ENCODE measurements at places on chromosomes 4 and X.

- DNase-seq, result no peak
Measured at GRCh38 chrX:154125391-154126040, 18.5 kb upstream of the OPN1LW start.

DNA sequence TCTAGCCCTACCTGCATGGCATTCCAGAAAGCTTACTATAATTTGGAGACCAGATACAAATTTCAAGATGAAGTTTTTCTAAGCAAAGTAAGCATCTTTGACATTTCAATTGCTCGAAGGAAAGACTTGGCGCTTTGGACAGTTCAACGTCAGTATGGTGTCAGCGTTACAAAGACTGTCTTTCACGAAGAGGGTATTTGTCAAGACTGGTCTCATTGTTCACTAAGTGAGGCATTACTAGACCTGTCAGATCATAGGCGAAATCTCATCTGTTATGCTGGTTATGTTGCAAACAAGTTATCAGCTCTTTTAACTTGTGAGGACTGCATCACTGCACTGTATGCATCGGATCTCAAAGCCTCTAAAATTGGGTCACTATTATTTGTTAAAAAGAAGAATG, 17.6 kb downstream of the THAP9 start:
- DNase-seq, result no peak

DNA sequence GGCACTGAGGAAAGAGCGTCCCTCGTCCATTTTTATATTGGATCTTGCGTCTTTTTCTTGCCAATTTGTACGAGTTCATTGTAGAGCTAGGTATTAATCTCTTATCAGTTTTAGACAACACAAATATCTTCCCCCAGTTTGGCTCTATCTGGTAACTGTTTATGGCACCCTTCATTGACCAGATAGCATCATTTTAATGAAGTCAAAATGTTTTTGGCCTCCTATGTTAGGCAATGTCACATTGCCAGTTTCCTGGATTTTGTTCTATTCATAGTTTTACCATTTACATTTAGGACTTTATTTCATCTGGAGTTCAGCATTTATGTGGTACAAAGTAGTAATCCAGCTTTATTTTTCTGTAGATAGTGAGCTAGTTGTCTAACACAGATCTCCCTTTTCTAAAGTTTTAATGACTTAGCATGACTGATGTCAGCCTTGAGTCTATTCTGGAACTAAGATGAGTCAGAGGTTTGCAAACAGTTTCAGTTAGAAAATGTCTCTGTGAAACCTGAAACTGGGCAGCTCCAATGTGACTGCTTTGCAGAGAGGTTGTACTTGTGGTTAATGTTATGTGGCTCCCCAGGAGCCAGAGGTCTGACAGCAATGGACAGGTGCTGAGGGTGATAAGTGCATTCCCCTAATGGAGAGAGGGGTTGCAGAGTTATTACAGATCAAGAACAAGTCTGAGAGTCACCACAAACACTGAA, 5.3 kb upstream of the STBD1 start:
- peak; percentile 89 for DNase-seq

GRCh38 chrX:131237363-131237762, 51.7 kb downstream of the IGSF1 start:
- DNase-seq, result no peak

GRCh38 chr4:118816538-118817177, 19.3 kb downstream of the SEC24D start:
- no peak for DNase-seq

DNA sequence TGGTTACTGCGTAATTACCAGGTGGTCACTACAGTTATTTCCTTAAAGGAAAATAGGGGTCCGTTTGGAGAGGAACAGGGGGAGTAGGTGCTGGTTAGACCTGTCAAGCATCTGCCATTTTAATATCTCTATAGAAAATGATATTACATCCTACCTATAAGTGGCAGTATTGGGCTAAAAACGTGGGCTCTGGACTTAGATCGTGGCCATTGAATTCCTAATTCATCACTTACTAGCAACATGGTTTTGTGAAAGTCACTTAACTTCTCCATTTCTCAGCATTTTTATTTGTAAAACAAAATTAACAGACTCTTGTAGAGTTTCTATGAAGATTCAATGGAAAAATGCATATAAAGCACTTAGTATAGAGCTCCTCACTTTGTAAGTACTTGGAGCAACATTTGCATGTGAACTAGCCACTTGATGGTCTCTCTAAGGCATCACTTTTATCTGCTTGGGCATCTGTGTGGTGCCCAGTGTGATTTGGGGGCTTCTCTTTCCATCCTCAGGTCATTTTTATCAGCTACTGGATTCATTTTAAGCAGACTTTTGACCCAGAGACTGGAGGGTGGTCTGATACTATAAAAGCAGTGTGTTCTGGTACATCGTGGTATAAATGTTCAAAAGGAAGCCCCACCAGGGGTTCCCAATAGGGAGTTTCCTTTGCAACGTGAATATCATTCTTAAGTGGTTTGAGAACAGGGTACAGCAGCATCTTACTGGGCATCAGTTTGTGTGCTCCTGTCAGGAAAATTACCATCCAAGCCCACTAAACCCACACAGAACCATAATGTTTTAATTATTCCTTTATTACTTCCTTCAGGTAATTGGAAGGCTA, 42.7 kb upstream of the RASSF6 start:
- peak; percentile 78 for DNase-seq

GRCh38 chr4:81429031-81429430, 42.7 kb downstream of the RASGEF1B start:
- no peak for DNase-seq

DNA sequence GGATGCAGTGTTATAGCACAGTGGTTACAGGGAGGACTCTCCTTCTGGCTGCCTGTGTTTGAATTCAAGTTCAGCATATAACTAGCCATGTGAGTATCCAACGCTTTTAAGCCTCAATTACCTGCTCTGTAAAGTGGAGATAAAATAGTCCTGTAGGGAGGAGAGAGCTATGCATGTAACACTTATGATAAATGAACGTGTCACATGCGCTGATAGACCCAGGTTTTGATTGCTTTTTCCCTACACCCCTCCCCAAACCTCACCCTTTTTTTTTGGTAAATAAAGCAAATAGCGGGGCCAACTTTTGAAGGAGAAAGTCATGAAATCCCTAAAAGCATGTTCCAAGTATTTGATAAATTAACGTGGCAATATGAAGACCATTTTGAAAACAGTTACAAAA, 20.4 kb upstream of the AMELX start:
- no peak for DNase-seq

- no peak for DNase-seq
Measured at GRCh38 chr4:47374477-47374876, 89.0 kb downstream of the COMMD8 start.

- no peak for DNase-seq
Measured at GRCh38 chr4:145679991-145680455, at the start of gene C4orf51. C4orf51 (plus strand) TSS chr4:145680146; CDS start chr4:145680204, 58 bp downstream.

DNA sequence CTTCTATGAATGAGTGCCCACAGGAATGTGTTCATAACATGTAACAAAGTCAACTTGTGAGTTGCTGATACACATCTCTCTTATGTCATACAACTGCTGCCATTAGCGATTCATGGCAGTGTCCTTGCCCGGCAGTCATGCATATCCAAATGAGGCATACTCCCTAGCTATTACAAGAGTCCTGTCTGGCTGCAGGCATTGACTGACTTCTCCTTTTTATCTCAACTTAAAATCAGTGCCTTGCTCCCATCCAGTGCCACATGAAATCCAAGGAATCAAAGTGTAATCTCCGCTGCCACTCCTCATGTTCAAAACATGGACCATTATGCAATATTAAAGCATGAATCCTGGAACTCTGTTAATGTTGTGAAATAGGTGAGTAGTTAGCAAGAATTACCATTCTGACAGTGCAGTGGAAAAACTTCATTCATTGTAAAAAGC, 348.9 kb upstream of the FTHL17 start:
- no peak for DNase-seq

DNA sequence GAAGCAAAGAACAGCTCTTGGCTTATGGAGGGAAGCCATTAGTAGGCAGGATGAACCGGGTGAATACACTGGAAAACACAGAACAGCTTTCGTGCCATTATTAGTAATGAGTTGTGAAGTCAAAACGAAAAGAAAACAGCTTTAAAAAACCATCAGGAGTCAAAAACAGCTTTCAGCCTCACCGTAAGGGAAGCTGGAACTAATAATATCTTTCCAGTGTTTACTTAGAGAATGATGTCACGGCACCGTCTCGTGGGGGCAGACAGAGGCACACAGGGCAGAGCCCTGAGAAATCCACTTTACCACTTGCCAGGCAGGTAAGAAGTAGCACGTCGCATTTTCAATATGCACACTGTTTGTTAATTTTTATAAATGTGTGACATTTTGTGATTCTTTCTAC, 37.9 kb upstream of the HMX1 start:
- DNase-seq, result no peak

GRCh38 chrX:138082896-138083295, 517.0 kb downstream of the ZIC3 start:
- no peak for DNase-seq

DNA sequence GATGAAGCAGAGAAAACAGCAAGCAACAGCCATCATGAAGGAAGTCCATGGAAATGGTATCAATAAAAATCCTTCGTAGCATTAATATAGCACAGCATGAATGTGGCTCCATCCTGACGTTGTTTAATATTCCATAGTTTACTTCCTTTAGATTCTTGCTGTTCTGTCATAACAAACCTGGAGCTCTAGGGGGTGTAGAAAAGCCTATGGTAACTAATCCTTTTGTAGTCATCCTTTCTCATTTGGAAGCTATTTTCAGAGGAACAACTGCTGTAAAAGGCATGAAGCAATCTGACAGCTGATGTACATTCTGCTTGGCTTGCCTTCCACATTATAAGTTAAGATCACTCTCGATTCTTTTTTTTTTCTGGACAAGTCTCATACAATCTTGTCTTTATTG, 914 bp downstream of the MYOZ2 start:
- peak; percentile 3 for DNase-seq

- no peak for DNase-seq
Measured at GRCh38 chr4:8862334-8862733, 9.3 kb downstream of the HMX1 start.

DNA sequence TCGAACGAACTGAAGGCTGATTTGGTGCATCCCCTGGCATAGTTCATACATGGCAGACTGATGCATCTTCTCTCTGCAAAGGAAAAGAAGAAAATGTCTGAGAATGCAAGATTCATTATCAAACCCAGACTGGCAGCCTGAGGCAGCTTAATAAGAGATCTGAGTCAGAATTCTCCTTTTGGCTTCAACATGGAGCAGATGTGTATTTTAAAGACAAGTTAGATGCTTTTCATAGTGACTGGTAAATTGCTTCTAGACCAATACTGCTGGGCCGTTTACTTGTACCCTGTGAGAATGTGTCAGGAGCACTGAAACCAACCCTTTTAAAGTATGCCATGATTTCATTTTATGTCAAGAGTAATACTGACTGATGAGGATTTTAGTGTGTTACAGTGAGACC, 322.0 kb downstream of the NR3C2 start:
- DNase-seq, result no peak

DNA sequence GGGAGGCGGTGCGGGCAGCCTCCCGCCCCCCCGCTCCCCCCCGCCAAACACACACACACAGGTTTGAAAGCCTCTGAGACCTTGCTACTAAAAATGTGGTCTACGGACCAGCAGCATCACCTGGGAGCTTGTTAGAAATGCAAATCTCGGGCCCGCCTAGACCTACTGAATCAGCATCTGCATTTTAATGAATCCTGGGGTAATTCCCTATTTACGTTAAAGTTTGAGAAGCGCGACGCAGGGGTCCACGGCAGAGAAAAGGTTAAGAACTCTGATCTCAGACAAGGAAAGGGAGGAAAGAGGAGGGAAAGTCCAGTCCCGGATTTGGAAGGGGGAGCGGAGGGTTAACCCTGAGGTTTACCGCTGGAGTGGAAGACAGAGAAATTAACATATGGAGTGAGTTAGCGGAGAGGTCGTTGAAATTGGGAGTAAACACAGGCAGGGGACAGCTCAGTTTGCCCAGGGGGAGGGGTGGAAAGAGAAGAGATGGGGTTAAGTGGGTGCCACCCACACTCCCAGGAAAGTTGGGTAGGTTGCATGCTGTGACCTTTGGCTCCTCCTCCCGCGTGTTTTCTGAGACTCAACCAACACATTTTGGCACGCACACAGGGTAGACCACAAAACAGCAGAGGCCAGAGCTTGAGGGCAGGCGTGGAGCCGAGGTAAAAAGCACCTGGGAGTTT, 483.6 kb downstream of the BCOR start:
- no peak for DNase-seq

GRCh38 chr4:118849867-118850487, 14.1 kb upstream of the SEC24D start:
- no peak for DNase-seq

DNA sequence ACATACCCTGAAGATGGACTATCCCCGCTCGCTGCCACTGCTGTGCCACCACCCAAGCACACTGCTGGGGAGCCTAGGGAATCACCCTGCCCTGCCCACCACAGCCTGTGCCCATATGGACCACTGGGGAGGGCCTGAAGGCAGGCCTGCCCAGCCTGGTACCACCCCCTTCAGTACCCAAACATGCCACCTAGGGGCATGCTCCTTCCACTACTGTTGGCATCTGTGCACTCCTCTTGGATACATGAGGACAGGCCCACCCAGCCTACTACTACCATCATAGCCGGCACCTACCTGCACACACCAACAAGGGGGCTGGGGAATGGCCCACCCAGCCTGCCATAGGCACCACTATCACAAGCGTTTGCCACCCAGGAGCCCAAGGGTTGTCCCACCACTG, 30.1 kb upstream of the PRDX4 start:
- DNase-seq, result no peak

GRCh38 chr4:81874661-81875515, 403.2 kb upstream of the RASGEF1B start:
- DNase-seq, result no peak

DNA sequence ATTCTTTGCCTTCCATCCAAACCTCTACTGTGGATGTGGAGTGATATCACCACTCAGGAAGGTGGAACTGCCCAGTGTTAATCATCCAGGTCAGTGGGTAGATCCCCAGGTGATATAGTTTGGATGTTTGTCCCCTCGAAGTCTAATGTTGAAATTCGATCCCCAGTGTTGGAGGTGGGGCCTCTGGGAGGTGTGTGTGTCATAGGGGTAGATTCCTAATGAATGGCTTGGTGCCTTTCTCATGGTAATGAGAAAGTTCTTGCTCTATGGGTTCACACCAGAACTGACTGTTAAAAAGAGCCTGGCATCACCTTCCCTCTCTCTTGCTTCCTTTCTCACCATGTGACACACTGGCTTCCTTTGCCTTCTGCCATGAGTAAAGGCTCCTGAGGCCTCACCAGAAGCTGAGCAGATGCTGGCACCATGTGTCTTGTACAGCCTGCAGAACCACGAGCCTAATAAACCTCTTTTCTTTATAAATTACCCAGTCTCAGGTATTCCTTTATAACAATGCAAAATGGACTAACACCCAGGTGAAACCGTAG, 6.8 kb upstream of the SOWAHB start:
- DNase-seq, result no peak

- no peak for DNase-seq
Measured at GRCh38 chr4:123421937-123422781, 25.6 kb downstream of the SPRY1 start.

- DNase-seq, result peak; percentile 64
Measured at GRCh38 chrX:38898261-38898660, 97.0 kb downstream of the MID1IP1 start.

DNA sequence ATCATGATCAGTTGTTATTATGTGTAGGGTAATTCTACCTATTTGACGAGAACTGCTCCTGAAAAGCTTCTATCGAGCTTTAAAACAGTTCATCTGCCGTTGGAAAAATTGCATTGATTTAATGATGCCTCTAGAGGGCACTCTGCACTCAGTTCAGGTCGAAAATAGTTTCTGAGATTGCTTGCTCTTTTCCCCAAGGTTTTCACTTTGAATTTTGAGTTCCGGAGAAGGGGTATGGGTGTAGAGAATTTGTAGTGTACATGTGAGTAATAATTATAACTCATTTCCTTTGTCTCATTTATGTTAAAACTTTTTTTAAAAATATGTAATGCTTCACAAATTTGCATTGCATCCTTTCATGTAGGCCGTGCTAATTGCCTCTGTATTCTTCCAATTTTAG, 28.4 kb upstream of the TNIP3 start:
- DNase-seq, result peak; percentile 27

Measured in MV-4-11 (cell line).